Activated naive CD4-positive, alpha-beta T cell treated with anti-CD3 and anti-CD28 coated beads, Interleukin-2, amount 50 U/mL, for 72 hours (primary cell): ENCODE measurements at places on chromosomes 4 and X. TPM values are rescaled to one million over a fixed set of nuclear protein-coding genes. Genes with fewer than 3 reads are reported as not detected.

DNA sequence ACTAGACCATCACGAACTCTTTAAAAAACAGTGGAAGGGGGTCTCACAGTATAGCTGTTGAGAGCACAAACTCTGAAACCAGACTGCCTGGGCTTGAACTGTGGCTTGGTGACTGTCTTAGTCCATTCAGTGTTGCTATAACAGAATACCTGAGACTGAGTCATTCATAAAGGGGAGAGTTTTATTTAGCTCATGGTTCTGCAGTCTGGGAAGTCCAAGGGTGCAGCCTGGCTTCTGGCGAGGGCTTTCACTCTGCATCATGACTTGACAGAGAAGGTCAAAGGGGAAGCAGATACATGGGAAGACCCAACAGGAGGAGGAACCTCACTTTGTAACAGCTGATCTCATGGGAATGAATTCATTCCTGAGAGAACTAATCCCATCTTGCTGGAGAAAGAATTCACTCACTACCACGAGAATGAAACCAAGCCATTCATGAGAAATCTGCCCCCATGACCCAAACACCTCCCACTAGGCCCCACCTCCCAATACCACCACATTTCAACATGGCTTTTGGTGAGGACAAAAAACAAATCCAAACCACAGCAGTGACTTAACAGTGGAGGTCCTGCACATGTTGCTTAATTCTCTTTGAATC lies 116.7 kb upstream of the STOX2 start:
- no peak for DNase-seq

DNA sequence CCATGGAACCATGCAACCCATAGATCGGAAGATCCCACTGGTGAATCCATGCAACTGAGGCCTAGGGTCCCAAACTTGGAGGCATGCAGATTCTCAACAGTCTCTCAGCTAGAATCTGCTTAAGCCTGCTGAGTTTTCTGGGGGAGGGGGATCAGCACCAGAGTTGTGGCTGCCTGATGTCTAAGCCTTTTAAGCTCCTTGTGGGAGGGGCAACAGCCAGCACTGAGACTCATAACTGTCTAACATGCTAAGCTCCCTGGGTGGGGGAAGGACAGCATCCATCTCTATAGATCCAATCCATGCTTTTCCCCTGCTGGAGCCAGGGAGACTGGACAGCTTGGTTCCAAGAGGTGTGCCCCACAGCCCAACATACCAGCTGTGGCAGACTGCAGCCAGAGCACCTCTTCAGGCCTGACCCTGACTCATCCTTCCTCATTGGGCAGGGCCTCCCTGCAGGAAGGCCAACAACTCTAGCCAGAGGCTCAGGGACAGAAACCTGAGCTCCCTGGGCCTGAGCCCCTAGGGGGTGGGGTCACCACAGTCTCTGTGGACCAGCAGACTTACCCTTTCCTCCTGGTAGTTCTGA lies 300.1 kb upstream of the SLC7A11 start:
- no peak for DNase-seq

DNA sequence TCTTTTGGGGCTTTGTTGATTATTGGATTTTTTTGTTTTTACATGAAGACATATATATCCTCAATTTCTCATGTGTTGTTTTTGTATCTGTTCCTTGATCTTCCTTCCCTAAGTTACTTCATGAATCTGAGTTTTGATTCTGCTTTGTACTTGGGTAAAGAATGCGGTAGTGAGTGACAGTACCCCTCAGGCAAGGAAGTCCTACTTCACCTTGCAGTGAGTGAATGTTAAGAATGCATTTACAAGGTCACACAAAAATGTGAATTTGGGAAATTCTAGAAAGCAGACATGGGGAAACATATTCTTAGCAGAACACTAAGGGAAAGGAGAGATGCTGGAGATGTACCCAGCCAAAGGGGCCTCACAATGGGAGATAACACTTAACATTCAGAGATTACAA lies 373.1 kb upstream of the LCORL start:
- DNase-seq = no peak

GRCh38 chr4:118920247-118920646 lies 31.6 kb downstream of the SYNPO2 start:
- no peak for DNase-seq

GRCh38 chr4:48467891-48468290 lies 15.3 kb upstream of the SLC10A4 start:
- no peak for DNase-seq

- DNase-seq = no peak
Observed at GRCh38 chr4:145694929-145695328, 15.0 kb downstream of the C4orf51 start.

GRCh38 chrX:111035256-111035655 lies 60.7 kb upstream of the PAK3 start:
- DNase-seq = no peak

DNA sequence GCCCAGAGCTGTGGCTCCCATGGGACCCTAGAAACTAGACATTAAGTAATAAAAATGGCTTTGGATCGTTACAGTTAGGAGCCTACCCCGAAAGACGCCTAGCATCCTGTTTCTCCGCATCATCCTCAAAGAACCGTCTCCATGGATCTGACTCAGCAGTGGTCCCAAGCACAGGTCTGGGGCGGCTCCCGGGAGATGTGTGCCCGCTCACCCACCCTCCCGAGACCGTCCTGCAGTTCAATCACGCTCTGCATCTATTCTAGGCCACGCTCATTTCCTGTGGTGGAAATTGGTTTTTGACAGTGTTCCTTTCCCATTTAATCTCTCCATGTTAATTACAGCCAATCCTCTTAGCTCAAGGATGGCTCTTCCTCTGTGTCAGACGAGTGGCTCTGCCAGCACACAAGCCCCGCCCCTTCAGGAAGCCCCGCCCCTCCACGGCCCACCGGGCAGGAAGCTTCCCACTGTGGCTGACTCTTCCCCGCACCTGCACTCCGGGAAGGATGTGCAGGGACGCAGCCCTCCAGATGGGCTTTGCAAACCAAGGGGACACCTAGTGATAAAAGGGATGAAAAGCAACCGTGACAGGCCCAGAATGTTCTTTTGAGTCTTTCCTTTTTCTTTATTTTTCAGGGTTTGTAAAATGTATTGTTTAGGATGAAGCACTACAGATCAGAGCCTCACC lies 34.5 kb upstream of the HELT start:
- no peak for DNase-seq

DNA sequence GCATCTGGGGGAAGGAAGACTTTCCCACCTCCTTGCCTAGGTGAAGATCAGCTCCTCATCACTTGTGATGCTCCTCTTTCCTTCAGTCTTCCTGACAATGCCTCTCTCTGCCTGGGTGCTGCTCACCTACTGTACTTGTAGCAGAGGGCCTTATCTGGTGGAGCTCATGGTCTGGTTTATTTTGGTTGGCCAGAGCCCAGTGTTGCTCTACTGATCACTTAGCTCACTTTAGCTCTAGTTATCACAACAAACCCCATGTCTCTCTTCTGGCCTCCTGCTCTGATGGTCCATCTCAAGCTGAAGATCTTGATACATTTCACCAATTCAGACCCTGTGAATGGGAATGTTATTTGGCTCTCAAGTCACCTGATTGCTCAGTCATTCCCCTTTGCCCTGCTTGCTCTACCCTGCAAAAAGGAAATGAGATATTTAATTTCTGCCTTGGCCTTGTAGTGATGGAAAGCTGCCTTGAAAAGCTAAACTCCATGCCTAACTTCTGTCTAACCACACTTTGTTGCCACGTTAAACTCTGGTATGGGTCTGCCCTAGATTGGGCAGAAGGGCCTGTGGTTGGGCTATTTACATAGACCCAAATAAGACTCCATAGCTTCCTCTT lies 30.3 kb upstream of the ADH1C start:
- DNase-seq = no peak

DNA sequence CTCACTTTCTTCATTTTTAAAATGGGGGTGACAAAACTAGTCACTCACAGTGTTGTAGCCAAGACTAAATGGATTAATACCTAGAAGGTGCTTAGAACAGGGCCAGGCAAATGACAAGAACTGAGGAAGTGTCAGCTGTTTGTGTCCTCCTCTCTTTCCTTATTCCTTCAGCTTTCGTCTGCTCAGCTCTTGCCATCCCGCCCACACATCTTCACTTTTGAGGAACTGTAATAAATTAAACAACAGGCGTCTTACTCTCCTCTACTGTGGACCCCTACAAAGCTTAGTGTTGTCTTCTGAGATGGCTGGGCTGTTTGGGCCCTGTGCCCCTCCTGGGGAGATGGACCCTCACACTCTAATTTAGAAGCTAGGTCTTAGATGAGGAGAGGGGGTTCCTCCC lies 2.7 kb downstream of the HPSE start:
- DNase-seq = no peak

- no peak for DNase-seq
Observed at GRCh38 chr4:24798036-24798610, 2.8 kb downstream of the SOD3 start.

DNA sequence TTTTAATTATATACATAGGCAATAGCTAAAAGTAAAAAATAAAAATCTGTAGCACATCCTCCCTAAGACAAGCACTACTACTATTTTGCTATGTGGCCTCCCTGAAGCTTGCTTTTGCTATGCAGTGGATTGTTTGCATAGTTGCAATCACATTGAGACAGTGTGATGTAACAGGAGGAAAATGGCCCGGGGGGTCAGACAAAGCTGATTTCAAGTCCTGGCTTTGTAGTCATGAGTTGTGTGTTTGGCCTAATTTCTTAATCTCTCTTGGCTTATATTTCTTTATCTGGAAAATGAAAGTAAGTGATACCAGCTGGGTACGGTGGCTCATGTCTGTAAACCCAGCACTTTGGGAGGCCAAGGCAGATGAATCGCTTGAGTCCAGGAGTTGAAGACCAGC lies 166.6 kb downstream of the LHFPL1 start:
- no peak for DNase-seq

- DNase-seq = no peak
Observed at GRCh38 chr4:140260227-140260626, 106.2 kb upstream of the MAML3 start.

- DNase-seq = no peak
Observed at GRCh38 chr4:179248821-179249220, 1806.6 kb upstream of the AGA start.

- DNase-seq = no peak
Observed at GRCh38 chr4:98581126-98581525, 77.3 kb downstream of the TSPAN5 start.

DNA sequence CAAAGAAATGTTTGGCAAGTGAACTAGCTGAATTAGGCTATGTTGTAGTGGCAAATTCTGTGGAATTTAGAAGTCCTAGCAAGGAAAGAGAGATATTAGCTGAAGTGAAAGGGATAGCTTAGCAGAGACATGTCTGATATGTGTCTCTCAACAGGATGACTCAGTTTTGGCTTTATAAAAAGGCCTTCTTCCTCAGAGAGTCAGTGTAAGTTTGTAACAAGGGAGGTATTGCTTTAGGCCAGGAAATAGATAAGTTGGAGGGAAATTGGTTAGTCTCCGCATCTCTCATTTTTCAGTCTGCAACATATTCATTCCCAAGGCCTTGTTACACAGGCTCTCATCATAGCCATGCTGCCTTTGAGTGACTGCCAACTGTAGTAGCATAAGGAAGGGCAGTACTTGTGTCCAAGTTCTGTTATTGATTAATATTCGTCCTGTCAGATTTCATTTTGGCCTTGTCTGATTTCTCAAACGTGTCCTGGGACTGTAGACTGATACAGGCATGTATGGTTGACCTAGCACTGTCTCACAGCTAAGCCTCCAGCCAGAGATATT lies 4.0 kb downstream of the TMEM164 start:
- no peak for DNase-seq

DNA sequence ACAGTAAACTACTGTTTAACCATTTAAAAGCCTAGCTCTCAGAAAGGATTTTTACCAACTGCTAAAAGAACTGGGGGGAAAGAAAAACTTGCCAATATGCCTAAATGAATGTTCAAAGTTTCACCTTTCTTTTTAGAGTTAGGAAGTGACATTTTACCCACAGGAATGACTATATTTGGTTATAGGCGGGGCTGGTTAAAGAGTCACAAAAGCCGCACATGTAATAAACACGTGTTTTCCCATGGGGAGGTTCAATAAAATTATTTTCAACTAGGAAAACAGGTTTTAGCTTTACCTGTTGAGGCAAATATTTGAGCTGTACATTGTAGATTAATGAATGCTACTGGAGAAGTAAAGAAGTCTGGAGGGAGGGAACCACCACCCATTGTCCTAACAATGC lies 41.6 kb upstream of the UGDH start:
- no peak for DNase-seq

- no peak for DNase-seq
Observed at GRCh38 chrX:152020888-152021287, 46.4 kb upstream of the GABRE start.

DNA sequence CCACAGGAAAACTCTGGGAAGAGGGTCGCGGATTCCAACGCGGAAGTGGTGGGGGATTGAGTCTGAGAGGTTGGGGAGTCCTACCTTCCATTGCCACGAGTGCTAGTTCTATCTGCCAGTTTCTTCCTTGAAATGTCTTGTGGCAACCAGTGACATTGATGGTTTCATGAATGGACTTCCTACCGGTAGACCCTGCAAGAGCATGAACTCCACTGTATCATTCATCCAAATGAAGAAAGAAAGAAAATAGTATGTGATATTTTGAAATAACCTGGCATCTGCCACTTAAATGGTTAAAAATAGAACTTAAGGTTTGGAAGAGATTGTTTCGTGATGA lies 1.1 kb upstream of the SLC10A7 start:
- no peak for DNase-seq

DNA sequence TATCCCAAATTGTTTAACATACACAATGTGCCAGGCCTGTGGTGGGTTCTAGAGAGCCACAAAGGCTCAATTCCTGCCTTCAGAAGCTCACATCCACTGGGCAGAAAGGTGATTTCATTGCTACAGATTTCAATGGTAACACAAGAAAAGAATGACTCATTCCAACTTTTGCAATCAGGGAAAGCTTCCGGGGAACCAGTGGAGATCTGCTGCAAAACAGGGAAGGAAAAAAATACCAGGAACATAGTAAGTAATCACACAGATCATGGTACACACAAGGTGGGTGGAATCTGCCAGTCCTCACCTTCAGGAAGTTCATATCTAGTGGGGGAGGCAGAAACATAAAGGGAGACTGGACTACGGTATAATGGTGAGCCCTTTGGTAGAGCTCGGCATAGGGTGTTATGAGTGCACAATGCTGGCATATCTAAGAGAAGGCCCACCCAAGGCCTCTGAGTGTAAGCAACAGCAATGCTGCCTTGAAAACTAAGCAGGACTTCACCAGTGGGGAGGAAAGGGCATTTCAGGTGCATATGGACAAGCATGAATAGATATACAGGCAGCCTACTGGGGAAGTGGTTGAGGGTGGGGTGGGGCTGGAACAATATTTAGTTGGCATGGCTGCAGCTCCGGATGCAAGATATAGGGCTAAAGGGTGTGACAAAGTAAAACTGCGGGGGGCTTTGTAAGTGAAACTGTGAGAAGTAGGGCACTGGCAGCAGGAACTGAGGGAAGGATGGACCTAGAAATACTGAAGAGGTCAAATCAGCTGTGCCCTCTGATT lies 24.2 kb downstream of the GPRIN3 start:
- no peak for DNase-seq

SPANXA2 gene
- not detected for total RNA-seq

PABPC1L2A gene
- total RNA-seq = not detected

CSN2 gene
- not detected for total RNA-seq

TMEM154 gene
- total RNA-seq = 17.1 TPM

PLXNB3 gene
- 1.5 TPM for total RNA-seq

MEPE gene
- total RNA-seq = not detected

CENPVL1 gene
- not detected for total RNA-seq

PCDH19 gene
- total RNA-seq = not detected

SLC10A4 gene
- total RNA-seq = not detected
